H54 (cell line): ENCODE measurements at places on chromosomes 6 and 20.

GRCh38 chr6:166589337-166589731 lies 2.9 kb upstream of the RAMACL start:
- no peak for DNase-seq

DNA sequence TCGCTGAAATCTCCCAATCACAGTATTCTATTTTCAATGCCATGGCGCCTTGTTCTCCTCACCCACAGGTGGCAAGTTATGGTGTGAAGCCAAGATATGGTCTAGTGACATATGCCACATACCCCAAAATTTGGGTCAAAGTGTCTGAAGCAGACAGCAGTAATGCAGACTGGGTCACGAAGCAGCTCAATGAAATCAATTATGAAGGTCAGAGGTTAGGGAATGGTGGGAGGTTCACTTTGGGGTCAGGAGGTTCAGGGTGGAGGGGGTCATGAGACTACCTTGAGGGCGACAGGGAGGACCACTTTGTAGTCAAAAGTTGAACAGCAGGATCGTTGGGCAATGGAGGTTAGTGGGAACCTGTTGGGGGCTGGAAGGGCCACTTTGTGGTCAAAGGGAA lies 2.4 kb downstream of the CFB start:
- no peak for DNase-seq

DNA sequence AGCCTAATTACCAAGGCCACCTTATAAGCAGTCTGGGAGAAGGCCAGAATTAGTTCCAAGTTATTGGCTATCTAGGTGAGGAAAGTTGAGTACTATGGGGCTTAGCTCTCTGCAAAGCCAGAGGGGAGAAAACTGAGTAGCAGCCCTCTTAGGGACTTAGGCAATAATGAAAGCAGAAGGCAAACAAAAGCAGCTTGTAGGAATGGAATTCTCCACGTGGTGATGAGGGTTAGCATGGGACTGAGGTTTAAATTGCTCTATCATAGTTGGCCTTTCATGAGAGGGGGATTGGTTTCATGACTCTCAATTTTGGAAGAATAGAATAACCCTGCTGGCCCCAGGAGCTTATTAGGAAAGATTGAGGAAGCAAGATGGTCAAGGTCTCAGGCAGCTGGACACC lies 7.0 kb upstream of the UBE2J1 start:
- no peak for DNase-seq

DNA sequence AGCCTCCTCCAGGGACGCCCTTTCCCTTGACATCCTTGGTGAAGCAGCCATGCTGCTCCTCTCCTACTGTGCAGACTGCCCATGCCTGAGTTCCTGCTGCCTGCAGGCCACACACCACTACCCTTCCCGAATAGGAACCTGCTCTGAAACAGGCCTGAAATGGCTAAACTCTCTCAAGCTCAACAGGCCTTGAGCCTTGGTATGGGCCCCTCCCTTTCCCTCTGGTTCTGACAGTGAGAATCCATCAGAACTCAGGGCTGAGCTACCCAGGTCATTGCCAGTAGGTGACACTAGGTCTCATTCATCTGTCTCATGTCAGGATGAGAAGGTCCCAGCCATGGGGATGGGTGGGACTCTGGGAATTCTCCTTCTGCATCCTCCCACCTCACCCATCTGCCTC lies 25.7 kb downstream of the RAET1L start:
- DNase-seq, result no peak

GRCh38 chr6:99295276-99295675 lies 54.2 kb downstream of the FAXC start:
- DNase-seq, result no peak

DNA sequence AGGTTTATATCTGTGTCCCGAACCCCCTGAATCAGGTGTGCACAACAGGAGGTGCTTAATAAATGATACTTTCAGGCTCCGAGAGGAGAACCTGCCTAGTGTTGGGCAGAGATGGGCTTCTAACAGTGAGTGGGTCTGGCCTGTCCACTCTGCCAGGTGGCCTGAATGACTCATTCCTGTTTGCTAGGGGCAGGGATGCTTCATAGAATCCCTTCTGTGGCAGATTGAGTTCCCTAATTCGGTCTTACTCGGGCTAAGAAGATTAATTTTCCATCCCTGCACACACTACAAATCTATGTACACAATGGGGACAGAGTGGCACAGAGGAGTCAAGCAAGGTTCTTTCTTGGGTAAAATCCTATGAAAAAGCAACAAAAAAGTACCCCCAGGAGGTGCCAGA lies 19.8 kb downstream of the SDC4 start:
- no peak for DNase-seq

GRCh38 chr20:57013741-57014140 lies 252.7 kb downstream of the BMP7 start:
- no peak for DNase-seq

GRCh38 chr20:33277471-33278441 lies 5.3 kb upstream of the BPIFB1 start:
- DNase-seq, result no peak

DNA sequence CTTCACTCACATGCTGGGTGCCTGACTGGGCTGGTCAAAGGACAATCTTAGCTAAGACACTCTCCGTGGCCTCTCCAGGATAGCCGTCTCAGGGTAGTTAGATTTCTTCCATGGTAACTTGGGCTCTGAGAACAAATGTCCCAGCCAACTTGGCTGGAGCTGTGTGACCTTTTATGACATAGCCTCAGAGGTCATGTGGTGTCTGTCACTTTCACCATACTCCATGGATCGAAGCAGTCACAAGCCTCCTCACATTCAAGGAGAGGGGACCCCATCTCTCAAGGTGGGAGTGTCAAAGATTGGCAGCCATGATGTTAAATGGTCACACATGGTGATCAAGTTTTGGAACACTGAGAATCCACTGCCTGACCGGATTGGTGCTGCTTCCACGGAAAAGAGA lies 190.9 kb upstream of the SUPT3H start:
- DNase-seq, result no peak

DNA sequence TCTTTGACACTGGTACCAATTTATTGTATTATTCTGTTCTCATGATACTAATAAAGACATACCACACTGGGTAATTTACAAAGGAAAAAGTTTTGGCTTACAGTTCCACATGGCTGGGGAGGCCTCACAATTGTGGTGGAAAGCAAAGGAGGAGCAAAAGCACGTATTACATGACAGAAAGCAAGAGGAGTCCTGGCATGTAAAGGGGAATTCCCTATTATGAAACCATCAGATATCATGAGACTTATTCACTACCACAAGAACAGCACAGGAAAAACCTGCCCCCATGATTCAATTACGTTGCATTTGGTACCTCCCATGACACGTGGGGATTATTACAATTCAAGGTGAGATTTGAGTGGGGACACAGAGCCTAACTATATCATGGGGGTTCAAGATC lies 43.4 kb downstream of the SLC22A2 start:
- DNase-seq, result no peak

- no peak for DNase-seq
These were observed 56.1 kb upstream of the LAMP5 start for GRCh38 chr20:9458138-9458796.

DNA sequence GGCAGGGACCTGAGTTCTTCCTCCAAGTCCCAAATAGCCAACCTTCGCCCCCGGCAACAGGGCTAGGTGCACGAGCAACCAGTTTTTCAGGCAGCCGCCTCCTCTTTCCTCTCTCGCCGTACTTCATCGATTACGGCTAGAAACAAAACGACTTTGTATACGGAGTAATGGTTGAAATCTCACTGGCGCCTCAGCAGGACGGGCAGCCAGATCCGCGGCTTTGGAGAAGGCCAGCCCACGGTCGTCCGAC lies 333 bp upstream of the SMIM13 start:
- no peak for DNase-seq

DNA sequence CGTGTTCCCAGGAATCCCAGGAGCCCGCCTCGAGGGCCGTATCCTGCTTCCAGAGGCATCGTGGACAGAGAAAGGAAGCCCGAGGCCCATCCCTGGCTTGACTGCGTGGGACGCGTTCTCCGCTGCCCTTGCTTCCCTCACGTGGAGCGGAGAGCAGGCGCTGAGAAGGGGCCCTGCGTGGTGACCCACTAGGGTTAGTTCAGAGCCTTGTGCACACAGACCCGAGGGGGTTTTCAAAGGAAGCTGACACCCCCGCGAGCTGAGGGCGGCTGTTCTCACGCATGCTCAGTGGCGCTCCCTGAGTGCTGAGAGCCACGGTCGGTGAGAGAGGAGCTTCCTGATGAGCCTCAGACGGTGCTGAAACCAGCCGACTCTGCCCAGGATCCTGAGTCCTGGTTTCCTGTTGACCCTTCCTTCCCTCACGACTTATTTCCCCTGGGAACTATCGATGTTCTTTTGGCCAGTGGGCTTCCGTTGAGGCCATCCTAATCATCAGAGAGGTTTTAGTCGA lies 28.9 kb upstream of the CCR6 start:
- no peak for DNase-seq

- no peak for DNase-seq
These were observed 12.7 kb downstream of the SUPT3H start for GRCh38 chr6:45365036-45365435.

DNA sequence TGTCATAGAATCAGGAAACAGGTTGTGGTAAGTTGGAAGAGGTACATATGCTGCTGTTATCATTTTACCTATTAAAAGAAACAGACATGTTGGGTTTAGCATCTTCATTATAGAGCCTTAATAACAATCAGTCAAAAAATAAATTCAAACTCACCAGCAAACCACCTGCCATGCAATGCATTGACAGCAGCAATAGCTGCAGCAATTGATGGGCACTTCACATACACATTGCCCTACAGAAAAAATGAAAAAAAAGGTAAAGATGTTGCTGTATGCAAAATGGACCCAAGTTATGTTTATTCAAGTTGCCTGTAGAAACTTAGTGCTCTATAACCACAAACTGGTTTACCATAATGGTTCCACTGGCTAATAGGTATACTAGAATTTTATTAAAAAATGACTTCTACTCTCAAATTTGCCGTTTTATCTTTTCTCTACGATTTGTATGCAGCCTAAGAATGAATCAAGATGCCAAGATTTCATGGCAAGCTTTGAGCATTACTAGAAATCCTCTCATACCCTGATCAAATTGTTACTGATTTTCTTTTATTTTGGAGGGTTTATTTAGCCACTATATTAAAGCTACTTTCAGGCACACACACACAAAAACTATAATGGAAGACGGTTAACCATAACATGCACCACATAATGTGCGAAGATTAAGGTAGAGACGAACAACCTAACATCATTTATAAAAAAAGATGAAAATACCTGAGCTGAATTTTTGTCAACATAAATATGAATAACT lies 5.5 kb downstream of the ROMO1 start:
- no peak for DNase-seq
